Right ventricle myocardium inferior (tissue), 1 donor: ENCODE measurements at places on chromosomes 2 and 18. TPM values are rescaled to one million over a fixed set of nuclear protein-coding genes. Genes with fewer than 3 reads are reported as not detected.

DNA sequence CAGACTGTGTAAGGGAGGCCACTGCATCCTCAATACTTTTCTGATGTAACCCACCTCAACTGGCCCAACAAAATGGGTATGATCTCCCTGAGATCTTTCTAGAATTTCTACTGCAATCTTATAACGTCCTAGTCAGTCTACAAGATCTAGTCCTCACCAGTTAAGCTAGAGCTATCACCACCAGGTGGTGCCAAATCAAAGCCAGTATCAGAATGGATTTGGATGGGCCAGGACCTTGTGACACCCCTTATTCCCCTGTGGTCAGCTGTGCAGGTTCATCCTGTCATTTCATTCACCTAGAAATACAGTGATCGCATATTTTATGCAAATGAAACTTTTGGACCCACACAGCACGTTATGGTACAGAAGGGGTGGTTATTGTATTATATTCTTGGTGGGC is 90.3 kb downstream of the OLA1 start:
- no peak for DNase-seq

DNA sequence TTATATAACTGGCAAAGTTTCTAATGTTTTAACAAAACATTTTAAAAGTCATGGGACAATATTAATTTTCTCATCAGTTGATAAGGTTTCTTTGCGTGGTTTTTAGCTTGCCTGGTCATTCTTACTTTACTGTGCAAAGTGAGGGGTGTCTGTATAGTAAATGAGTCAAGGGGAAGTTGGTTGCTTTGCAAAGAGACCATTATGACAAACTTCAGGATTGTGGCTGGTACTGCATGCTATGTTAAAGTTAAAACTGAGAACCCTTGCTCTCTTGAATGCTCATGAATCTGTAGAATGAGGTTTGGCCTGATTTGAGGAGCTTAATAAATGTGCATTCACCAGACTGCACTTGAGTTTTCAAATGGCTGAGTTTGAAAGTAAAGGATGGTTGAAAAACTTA is 47.0 kb downstream of the COL4A4 start:
- no peak for DNase-seq

- no peak for DNase-seq
Measured at GRCh38 chr2:120842456-120843439, 107.1 kb downstream of the GLI2 start.

DNA sequence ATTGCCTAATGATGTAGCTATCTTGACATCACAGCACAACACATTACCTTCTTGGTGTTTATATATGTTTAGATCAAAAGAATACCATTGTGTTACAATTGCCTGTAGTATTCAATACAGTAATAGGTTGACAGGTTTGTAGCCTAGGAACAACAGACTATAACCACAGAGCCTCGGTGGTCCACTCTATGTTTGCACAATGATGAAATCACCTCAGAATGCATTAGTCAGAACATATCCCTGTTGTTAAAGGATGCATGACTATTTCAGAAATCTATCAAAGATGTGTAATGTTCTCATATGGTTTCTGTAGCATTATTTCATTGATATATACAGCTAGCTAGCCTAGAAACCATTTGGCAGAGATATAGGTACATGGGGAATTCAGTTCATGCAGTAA is 8.9 kb downstream of the METTL5 start:
- DNase-seq: no peak

DNA sequence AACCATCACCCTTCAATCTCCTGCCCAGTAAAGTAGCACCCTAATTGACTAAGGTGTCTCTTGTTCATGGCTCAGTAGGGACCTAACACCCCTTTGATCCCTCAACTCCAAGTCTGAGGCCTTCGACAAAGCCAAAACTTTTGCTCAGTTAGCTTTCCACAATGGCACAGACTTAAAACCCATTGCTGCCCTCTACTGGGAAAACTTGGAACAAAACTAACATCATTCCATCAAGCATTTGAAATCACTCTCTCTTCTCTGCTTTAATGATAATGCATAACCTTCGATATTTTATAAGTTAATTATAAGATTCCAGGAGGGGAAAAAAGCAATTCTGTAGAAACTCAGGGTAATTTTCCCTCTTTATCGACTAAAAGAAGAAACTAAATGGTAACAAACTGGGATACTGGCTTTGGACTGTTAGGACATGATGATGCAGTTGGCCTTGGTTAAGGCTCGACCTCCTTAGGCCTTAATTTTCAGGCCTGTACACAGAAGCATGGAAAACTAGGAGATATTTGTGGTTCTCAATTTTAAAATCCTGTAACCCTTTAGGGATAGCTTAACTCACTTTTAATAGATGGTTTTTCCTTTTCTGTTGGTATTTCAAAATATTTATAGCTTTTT is 127.8 kb downstream of the STK39 start:
- DNase-seq: no peak

Gene RAB3GAP1
- total RNA-seq: 50.1 TPM

Gene NPAS2
- 38.0 TPM for total RNA-seq

Gene TET3
- total RNA-seq: 2.6 TPM
